Activated CD8-positive, alpha-beta memory T cell treated with anti-CD3 and anti-CD28 coated beads, Interleukin-2, amount 10 ng/mL, durations not matched to agents 7 days and 5 days (primary cell): ENCODE measurements at places on chromosomes 2 and 18. TPM values are rescaled to one million over a fixed set of nuclear protein-coding genes. Genes with fewer than 3 reads are reported as not detected.

DNA sequence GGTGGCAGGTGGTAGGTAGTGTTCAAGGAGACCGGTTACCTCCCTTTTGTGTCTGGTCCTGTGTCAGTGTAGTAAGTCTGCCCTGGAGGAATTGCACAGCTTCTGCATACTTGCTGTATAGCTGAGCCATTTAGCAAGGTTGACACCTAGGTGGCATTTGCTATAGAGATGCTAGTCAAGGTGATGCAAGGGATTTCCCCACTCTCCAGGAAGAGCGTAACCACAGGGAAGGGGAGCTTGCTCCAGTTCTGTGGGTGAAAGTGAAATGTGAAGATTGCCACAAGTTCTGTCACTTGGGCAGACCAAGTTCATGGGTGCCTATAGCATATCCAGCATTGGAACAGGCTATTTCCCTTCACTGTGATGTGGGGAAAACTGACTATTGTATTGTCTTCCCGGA is 28.1 kb downstream of the NAT8 start:
- H3K27ac ChIP-seq = no peak overlapping the region
- H3K36me3 ChIP-seq = no peaks in the 10 kb centered on the region
- no peaks in the 10 kb centered on the region for H3K27me3 ChIP-seq
- H3K4me3 ChIP-seq = no peak overlapping the region
- DNase-seq = no peak

GRCh38 chr2:23617811-23618215 is 232.8 kb downstream of the KLHL29 start:
- H3K36me3 ChIP-seq = no peaks in the 10 kb centered on the region
- no peak overlapping the region for H3K27ac ChIP-seq
- H3K4me1 ChIP-seq = peaks cover 12% of the 10 kb centered on the region

GRCh38 chr2:25688236-25688635 is 14.9 kb upstream of the DTNB start:
- H3K27me3 ChIP-seq = peaks cover 10% of the 10 kb centered on the region
- no peaks in the 10 kb centered on the region for H3K4me1 ChIP-seq
- H3K4me3 ChIP-seq = no peak overlapping the region
- no peak overlapping the region for H3K27ac ChIP-seq
- no peaks in the 10 kb centered on the region for H3K36me3 ChIP-seq

GRCh38 chr2:236250909-236251579 is 13.2 kb downstream of the ASB18 start:
- H3K36me3 ChIP-seq = no peaks in the 10 kb centered on the region
- H3K4me1 ChIP-seq = no peaks in the 10 kb centered on the region
- no peak overlapping the region for H3K27ac ChIP-seq
- H3K27me3 ChIP-seq = peaks cover 8% of the 10 kb centered on the region

- no peak for DNase-seq
- H3K27me3 ChIP-seq = no peaks in the 10 kb centered on the region
- H3K36me3 ChIP-seq = peaks cover 13% of the 10 kb centered on the region
- no peak overlapping the region for H3K4me3 ChIP-seq
- H3K4me1 ChIP-seq = peaks cover 7% of the 10 kb centered on the region
These were observed 231.3 kb downstream of the ZRANB3 start for GRCh38 chr2:135299658-135300244.

The VWC2L gene
- not detected for total RNA-seq

The TWIST2 gene
- total RNA-seq = not detected
